ENCODE measurements at places on chromosomes 6 and 20.
A peak's percentile ranks its signal among the peaks of the same experiment; 100 is the strongest.

DNA sequence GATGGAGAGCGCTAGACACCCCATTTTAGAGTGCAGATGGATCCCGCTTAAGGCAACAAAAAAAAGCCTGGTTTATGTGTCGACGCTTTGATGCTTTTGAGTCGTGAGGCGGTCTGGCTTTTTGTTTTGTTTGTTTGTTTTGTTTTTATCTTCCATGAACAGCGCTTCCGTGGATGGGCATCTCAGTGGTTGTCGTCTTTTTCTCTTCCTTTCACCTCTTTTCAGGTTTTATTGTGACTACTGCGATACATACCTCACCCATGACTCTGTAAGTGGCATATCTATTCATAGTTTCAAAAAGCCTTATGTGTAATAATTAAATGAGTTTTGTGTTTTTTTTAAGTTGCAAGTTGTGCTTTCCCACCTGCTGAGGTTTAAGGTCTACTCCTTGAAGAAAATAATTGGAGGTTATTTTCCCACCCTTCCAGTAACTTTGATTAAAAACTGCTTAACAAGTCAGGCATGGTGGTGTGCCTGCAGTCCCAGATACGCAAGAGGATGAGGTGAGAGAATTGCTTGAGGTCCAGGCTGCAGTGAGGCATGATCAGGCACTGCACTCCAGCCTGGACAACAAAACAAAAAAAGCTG is 476 bp downstream of the SNRPC start:
- no peak for DNase-seq

DNA sequence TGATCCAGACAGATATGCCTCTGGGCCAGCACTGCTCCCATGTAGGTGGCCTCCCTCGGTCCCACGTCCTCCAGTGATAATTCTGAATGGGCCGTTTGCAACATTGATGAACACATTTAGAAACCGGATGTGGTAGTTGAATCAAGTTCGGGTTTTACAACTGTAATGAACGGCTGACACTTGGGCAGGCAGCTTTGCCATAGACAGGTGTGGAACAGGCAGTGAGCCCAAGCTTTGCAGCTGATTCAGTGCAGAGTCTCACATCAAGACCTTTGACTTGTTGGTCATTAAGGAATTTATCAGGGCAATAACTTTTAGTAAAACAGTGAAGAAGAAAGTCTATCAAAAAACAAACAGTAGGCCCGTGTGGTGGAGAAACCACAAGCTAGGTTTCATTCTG is 466.6 kb upstream of the AGPAT4 start:
- no peak for DNase-seq

- DNase-seq: no peak
Observed at GRCh38 chr6:81575442-81575841, 177.0 kb downstream of the TENT5A start.

DNA sequence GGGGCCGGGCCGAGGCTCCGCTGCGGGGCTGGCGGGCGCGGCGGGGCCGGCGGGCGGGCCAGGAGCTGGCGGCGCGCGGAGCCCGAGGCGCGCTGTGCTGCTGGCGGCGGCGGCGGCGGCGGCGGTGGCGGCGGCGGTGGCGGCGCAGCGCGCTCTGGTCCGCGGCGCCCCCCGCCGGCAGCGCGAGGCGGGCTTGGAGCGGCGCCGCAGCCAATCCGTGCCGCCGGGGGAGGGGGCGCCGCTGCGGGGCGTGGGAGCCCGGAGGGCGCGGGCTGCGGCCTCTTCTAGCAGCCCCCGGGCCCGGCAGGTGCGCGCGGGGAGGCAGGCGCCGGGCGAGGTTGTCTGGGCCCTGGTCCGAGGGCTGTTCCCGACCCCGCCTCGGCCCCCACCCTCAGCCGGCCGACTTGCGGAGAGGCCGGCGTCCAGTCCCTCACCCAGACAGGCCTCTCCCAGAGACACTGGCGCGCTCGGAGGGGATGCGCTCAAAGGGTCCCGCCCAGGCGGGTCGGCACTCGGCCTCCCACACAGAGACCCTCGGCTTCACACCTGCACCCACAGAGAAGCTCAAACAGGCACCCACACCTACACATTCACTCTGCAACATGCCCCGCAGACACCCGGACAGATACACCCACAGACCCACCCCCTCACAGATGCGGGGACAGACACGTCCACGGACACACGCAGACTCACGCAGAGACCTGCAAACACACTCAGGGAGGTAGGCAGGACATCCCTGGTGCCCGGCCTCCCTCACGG is at the start of gene RIMS4:
Gene RIMS4 (minus strand): TSS at position 156 of the 759 bp plus-strand sequence. CDS start 275 bp downstream, outside the sequence.
- DNase-seq: no peak

DNA sequence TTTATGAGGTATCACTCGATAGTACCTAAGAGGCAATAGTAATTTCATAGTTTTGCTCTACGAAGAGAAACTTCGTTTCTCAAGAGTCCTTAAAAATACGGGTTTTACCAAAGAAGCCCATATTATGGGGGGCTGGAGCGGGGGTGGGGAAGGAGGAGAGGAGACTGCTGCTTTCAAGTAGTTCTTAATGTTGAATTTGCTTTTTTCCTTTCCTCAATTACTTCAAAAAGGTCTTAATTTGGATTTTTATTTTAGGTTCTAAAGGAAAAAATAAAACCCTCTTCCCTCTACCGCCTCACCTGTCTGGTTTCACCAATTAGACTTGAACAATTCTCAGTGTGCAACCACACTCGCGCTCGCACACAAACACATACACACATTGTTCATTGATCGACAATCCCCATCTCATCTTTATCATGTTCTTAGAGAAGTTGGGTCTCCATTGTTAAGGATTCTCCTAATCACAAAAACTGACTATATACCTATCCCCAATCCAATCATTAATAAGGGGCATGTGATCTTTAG is 97.2 kb downstream of the HFE start:
- no peak for DNase-seq

DNA sequence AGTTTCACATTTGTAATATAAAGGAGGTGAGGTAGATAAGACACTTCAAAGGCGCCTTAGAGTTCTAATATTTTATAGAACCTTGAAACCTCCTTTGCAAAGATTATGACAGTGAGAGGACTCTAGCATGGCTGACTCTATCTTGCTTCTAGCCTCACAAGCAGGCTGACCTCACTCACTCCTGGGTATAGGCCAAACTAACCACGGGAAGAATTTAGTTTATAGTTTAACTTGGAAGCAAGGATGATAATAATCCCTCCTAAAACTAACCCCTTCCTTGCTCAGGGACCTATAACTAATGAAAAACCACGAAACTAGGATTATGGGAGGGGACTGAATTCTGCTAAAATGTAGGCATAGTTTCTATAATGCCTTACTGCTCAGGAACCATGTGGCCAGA is 84.3 kb downstream of the FILIP1 start:
- DNase-seq: no peak

DNA sequence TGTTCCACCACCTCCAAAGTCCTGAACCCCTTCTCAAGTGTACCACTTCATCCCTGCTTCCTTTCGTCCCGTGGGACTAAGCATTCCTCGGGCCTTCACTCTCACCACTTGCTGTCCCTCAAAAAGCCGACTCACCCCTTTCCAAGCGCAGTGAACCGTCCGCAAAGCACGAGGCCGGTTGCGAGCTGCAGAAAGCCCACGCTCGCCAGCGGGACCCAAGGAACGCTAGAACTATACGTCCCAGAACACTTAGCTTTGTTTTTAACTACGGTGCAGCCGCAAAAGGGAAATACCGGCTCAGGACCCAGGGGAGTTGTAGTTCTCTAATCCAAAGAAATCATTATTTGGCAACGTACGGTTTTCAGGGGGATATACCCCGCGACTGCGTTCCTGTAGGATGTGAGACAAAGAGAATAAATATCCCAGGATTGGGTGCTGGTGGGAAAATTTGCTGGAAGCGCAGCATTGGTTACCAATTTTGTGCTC is 416 bp upstream of the POLR1H start:
- DNase-seq: no peak

GRCh38 chr20:53312957-53313356 is 280.7 kb downstream of the ZNF217 start:
- DNase-seq: no peak

DNA sequence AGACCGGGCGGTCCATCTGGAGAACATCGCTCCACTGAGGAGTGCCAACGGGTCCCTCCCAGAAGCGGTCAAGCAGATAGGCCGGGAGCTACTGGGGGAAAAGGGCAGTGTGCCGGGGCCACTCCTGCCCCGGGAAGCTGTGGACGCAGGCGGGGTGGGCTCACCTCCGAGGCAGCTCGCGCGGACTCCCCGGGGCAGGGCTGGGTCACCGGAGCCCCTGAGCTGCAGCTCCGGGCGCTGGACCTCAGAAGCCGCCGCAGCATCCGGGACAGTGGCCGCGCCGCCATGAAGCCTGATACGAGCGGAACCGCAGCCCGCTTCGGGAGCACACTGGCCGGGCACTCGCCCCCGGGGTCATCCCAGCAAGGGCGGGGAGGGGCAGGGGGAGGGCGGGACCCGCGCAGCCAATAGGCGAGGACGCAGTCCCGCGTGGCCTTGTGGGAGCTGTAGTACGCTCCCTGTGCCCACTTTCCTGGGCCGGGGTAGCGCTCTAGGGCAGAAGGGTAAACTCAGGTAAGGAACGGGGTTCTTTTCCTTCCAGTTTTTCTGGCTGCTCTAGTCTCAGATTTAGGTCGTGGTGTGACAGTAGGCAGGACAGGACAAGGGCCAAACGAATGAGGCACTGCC is at the start of gene MOCS1:
Gene MOCS1 (minus strand): TSS at position 332 of the 627 bp plus-strand sequence. CDS start 45 bp downstream, at position 287.
- no peak for DNase-seq

DNA sequence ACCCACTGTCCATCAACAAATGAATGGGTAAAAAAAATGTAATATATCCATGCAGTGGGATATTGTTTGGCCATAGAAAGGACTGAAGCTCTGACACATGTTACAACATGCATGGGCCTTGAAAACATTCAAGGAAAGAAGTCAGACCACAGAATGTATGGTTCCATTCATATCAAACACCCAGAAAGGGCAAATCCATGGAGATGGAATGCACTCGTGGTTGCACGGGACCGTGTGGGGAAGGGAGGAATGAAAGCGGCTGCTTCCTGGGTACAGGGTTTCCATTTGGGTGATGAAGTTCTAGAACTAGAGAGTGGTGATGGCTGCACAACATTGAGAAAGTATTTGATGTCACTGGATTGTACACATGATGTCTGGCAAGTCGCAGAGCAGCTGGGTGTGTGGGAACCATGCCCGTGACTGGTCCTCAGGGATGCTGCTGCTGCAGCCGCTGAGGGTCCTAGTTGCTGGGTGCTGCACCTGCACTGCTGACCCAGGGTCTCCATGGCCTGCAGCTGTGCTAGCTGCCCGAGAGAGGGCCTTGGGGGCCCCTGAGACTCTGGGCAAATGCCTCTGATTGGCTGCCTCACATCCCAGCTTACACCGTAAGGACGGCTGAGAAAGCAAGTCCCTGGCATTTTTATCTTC is 220.3 kb downstream of the NRN1 start:
- DNase-seq: peak; percentile 20

DNA sequence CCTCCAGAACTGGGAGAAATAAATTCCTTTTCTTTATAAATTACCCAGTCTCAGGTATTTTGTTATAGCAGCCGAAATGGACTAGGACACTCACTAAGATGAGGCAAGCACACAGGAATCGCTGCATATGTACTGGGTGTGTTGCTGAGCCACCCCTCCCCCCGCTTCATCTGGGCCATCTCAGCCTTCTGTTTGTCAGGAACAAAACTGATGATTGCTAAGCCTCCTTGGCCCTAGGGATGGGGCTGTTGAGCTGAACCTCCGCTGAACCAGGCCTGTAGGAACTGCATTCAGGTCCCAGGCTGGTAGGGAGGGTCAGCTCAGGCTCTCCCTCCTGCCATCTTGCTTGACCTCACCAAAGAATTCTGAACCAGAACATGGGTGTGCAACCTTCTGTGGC is 108.6 kb downstream of the MAP3K7 start:
- DNase-seq: no peak

DNA sequence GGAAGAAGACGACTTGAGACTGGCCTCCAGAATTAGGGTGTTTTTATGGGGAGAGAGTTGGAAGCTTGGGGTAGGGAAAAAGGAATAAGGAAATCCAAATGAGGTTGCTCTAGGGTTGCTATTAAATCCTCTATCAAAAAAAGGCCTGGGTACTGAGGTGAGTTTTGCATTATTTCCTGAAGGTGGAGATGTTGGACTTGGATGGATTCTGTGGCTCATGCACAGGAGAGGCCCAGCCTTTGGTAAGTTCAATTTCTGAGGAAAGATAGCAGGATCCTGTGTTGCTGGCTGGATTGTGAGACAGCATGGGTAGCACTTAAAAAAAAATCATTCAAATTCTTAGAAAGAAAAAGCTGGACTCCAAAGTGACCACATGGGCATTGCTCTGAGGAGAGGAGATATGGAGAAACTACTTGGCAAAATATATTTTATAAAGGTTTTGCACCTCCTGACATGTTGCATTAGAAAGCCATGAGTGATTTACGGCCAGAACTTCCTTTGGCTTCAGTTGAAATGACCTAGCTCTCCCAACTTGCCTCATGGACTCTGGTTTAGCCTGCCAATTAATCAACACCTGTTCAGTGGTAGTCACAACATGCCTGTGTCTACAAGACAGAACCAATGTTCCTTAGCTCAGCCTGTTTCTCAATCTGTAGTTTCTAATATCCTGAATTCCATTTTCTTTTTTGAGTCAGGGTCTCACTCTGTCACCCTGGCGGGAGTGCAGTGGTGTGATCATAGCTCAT is 152.1 kb upstream of the RALGAPA2 start:
- DNase-seq: no peak

DNA sequence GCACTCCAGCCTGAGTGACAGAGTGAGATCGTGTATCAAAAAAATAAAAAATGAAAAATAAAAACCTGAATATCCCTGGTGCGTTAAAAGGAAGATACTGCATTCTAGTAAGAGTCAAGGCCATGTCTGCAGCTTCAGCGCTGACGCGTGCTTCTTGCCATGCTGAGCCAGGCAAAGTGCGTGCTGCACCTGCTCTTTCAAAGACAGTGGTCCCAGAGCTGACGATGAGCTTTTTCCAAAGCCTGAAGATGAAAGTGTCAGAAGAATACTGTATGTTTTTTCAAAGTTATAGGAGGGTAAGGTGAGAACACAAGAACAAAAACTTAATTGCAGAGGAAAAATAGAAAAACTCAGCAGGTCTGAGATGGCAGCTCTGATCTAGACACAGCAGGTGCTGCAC is 115.1 kb downstream of the RNASET2 start:
- DNase-seq: no peak

GRCh38 chr6:36769676-36770499 is 69.4 kb downstream of the CPNE5 start:
- no peak for DNase-seq

DNA sequence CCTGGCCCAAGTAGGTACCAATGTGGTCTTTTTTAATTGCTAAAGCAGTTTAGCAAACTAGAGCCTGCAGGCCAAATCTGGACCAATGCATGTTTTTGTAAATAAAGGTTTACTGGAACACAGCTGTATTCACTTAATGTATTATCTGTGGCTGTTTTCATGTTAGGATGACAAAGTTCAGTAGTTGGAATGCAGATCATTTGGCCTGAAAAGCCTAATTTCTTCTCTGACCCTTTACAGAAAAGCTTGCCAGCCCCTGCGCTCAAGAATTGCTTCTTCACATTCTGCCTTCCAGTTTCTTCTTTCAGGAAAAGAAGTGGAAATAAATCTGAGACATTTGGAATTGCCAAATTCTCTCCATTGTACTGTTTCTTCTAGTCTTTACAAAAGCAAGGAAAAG is 90.0 kb upstream of the MC3R start:
- no peak for DNase-seq

GRCh38 chr6:36783603-36784375 is 55.5 kb downstream of the CPNE5 start:
- no peak for DNase-seq

All from fibroblast of skin of left quadriceps (primary cell).